Nucleus accumbens (tissue), 56 donors: ENCODE measurements at places on chromosomes 5 and 9.

GRCh38 chr9:137959641-137960411, 82.2 kb downstream of the CACNA1B start:
- DNase-seq, result no peak

- DNase-seq, result no peak
Observed at GRCh38 chr5:68283766-68284165, 68.2 kb downstream of the PIK3R1 start.

DNA sequence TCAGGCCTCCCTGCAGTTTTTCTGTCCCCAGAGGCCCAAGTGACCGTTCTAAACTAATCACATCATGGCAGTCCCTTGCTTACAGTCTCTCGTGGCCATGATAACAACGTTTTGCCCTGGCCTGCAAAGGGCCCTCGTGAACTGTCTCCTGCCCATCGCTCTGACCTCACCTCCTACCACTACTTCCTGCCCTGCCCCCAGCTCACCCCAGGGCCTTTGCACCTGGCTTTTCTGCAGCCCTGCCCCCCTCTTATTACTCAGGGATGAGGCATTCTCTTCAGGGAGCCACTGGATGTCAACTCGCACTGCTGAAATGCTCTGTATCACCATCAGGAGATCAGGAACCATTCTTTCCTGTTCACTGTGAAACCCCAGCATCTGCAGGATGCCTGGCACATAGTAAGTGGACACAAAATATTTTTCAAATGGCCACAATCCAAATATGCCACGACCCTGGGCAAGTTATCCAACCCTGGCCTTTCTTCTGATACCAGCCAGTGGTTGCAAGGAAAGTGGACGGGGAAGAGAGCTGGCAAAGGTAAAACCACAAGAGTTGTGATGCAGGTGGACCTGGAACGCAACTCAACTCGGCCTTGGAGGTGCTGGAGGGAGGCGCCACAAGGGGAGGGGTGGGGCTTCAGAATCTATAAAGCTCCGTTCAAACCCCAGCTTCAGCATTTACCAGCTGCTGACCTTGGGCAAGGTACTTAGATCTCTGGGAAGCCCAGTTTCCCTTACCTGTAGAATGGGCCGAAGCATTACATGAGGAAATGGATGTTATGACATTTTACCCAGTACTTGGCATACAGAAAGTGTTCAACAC, 1.7 kb downstream of the SNCB start:
- DNase-seq, result no peak

- no peak for DNase-seq
Observed at GRCh38 chr9:137705443-137705863, 86.6 kb downstream of the EHMT1 start.

DNA sequence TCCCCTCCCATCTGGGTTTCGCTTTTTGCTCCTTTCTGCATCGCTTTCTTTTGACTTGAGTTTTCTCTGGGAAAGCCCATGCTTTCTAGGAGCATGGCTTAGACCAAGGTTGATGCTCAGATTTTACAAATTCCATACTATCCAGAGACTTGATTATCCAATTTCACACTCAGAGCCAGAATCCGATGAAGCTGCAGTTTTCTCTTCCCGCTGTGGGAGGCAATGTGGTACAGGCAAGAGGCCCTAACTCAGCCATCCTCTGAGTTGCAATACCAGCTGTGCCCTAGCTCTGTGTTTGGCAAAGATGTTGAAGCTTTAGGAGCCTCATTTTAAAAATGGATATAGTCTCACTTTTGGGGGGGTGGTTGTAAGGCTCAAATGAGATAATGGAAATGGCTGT, 85.1 kb downstream of the BRINP1 start:
- DNase-seq, result no peak

- no peak for DNase-seq
Observed at GRCh38 chr5:172342918-172343317, 59.4 kb upstream of the UBTD2 start.

- no peak for DNase-seq
Observed at GRCh38 chr5:122751293-122751782, 23.5 kb upstream of the SNX2 start.

DNA sequence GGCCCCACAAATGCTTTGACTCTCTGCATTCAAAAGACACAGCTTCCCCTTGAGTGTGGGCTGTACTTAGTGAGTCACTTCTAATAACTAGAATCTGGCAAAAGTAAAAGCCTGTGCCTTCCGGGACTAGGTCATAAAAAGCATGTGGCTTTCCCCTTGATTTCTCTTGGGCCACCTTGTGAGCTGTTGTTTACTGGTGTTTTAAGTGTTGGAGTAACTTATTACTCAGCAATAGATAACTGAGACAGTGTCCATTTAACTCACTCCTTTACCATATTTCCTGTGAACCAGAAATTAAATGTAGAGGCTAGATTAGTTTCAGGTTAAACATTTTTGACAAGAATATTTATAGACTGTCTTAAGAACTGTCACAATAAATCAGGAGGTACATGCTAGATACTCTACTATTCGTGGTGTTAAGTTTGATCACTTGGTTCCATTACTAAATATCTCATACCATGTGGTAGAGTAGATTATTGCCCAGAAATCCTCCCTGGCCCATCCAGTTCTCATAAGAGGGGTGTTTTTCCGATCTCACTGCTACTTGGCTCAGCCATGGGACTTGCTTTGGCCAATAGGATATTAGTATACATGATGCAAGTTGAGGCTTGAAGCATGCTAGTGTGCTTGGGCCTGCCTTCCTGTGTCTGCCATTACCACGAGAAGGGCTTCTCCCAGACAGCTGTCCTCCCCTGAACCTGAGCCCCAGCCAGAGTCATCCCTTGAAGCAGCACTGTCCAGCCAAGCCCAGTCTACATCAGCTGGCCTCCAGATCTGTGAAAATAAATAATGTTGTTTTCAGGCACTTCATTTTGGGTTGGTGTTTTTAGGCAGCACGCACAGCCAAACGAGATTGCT, 10.4 kb upstream of the CMBL start:
- no peak for DNase-seq
